ENCODE measurements at places on chromosomes 5 and 9.

- no peak for DNase-seq
These were observed 3.7 kb upstream of the NIPAL4 start for GRCh38 chr5:157456301-157456700.

DNA sequence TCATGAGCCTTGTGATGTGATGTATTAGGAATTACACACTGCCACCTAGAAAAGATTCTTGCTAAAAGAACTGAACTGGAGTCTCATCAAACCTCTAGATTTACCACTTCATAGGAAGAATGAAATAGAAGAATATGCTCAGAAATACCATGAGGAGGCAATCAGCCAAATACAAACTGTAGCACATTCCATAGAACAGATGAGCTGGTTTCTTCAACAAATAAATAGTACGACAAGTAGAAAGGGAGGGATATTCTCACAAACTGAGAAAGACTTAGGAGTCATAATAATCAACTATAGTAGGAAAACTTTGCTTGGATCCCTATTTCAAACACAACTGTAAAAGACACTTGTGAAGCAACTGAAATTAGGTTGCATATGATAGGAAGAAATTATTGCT lies 15.4 kb downstream of the PLGRKT start:
- DNase-seq = no peak

DNA sequence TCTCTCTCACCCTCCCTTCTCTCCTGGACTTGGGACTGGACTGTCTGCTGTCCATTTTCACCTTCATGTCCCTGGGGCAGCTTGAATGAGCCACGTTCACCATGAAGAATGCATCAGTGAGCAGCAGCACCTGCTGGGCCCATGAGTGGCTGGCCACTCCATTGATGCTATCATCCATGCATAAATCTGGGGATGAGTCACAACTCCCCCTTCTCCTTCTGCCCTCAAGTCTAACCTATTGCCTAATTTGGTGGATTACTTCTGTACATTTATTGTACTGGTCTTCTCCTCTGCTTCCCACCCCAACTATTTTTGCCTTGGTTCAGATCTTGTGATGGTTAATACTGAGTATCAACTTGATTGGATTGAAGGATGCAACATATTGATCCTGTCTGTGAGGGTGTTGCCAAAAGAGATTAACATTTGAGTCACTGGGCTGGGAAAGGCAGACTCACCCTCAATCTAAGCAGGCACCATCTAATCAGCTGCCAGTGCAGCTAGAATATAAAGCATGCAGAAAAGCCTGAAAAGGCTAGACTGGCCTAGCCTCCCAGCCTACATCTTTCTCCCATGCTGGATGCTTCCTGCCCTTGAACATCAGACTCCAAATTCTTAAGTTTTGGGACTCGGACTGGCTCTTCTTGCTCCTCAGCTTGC lies 46.7 kb downstream of the GDNF start:
- DNase-seq = no peak

DNA sequence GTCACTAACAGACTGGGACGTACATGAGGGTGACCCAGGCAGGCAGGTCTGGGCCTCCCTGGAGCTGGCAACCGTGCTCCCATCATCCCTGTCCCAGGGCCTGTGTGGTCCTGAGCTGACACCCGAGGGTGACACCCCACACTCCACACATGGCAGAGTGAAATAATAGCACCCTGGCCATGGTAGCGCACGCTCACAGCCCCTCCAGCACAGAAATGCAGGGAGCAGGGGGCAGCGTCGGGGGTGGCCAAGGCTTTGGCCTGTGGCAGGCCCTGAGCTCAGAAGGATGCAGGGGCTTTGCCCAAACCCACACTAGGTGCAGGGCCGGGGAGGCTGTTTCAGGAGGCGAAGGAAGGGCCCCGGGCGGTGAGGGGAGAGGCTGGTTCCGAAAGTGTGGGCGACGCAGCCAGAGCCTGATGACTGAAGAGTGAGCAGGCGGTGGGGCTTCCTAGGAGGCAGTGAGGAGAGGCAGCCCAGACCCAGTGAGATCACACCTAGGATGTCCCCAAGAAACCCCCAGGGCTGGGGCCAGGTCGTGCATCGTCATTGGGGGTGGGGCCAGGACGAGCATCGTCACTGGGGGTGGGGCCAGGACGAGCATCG lies 12.9 kb downstream of the OR2V2 start:
- no peak for DNase-seq

DNA sequence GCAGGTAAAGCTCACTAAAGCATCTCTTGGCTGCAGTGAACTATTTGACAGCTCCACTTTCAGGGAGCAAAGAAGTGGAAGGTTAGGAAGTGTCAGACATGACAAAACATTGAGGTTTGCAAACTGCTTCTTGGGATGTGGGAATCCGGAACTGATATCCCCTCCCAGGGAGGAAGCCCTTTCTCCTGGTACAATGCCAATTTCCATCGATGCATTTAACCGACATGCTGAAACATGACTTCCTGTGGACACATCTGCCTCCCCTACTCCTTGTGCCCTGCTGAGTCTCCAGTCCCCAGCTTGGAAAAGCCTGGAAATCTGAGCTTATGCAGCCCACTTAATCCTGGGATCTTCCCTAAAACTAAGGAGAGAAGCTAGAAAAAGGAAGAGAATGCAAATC lies 323.1 kb upstream of the DAP start:
- DNase-seq = no peak

- no peak for DNase-seq
These were observed 812.2 kb downstream of the DTWD2 start for GRCh38 chr5:118176146-118176545.

DNA sequence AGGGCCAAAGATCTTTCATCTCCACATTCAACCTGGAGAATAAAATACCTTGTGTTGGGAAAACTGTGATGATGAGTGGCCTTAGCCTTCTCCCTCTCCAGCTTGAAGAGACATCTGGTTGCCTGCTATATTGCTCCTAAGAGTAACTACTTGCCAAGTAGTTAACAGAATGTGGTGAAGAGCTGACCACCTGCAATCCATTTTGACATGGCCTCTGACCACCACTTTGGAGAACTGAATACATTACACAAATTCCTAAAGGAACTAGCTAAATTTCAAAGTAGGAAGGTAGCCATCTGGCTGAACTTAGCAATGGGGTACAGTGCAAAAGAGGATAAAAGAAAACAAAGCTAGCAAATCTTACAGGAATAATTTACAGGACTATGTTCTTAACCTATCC lies 7.2 kb downstream of the TBCA start:
- DNase-seq = no peak

GRCh38 chr5:107700481-107700880 lies 29.7 kb upstream of the EFNA5 start:
- DNase-seq = no peak

- no peak for DNase-seq
These were observed 79.3 kb downstream of the CACNA1B start for GRCh38 chr9:137956688-137957385.

DNA sequence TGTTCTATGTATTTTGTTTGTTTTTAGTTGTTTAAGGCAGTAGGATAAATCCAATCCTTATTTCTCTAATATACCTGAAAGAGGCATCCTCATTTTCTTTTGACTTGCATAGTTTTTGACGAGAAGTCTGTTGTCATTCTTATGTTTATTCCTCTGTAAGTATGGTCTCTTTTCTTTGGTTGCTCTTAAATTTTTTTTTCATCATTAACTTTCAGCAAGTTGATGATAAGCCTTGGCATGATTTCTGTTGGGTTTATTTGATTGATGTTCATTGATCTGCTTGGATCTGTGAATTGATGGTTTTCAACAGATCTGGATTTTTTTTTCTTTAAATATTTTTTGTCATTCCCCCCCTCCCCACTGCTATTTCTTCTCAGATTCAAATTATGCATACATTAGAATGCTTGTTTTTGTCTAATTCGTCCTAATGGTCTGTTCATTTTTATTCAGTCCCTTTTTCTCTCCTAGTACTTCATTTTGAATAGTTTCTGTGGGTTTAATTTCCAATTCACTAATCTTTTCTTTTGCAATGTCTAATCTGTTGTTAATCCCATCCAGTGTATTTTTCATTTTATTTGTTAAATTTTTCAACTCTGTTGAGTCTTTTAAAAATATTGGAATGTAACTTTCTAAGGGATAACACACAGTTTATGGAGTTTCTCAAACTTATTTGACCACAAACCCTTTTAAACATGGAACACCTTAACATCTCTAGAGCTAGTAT lies 495.9 kb downstream of the CSNK1G3 start:
- DNase-seq = no peak

Measured in NCI-H2029 treated with DMSO at 0.1 percent for 48 hours (cell line).